ENCODE measurements at places on chromosomes 3 and 15. TPM values are rescaled to one million over a fixed set of nuclear protein-coding genes. Genes with fewer than 3 reads are reported as not detected.

DNA sequence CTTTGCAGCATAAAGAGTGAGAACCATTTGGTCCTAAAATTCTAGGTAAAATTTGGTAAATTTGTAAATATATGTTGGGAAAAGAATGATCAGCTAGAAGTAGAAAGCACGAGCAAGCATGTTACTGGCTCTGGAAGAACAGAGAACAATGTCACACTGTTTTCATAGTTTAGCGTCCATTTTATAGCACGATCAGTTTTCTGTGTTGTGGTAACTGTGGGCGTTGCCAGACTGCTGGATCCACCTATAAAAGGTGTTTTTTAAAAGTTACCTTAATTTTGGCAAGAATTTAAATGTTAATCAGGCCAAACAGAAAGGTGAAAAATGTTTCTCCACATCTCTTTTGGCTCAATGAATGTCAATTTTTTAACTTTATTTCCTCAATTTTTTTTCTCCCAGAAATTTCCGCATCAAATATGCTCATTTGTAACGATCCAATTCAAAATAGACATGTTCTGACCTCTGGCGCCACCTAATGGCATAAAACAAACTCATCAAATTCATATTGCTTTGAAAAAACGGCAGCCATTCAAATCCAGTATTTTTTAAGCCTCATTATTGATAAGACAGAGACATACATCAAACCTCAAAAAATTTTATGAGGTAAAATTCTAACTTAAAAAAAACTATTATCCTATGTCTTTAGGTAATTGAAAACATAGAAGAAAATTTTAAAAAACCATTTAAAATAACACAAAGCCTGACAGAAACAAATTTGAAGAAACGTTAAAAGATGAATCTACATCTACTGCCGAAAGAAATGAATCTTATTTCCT is 5.5 kb upstream of the GP5 start:
- H3K4me1 ChIP-seq: no peaks in the 10 kb centered on the region
- no peak overlapping the region for H3K4me3 ChIP-seq
- H3K36me3 ChIP-seq: no peaks in the 10 kb centered on the region
- H3K27ac ChIP-seq: peak overlapping the region; percentile 57
- no peaks in the 10 kb centered on the region for H3K27me3 ChIP-seq
- peak; percentile 56 for DNase-seq

DNA sequence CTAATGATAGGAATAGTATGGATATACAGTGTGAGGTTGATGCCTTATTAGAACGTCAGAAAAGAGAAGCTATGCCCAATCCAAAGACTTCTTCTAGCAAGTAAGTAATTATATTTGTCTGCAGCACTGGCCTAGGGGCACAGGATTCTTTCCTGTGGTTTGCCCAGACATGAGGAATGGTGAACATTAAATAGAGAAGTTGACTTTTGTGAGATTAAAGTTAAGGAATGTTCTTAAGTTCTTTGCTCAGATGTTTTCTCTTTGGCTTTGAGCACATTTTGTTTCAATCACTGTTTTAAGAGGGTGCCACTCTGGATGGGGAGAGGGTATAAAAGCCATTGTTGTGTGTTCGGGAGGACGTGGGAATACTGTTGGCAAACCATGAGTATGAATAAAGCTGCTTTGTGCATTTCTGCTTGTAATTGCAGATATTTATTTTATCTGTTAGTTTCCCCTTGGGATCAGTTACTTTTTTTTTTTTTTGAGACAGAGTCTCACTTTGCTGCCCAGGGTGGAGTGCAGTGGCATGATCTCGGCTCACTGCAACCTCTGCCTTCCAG is 8.3 kb downstream of the KIF23 start:
- H3K36me3 ChIP-seq: no peaks in the 10 kb centered on the region
- no peaks in the 10 kb centered on the region for H3K27me3 ChIP-seq
- no peak overlapping the region for H3K27ac ChIP-seq
- peaks cover 16% of the 10 kb centered on the region for H3K4me1 ChIP-seq
- DNase-seq: no peak

DNA sequence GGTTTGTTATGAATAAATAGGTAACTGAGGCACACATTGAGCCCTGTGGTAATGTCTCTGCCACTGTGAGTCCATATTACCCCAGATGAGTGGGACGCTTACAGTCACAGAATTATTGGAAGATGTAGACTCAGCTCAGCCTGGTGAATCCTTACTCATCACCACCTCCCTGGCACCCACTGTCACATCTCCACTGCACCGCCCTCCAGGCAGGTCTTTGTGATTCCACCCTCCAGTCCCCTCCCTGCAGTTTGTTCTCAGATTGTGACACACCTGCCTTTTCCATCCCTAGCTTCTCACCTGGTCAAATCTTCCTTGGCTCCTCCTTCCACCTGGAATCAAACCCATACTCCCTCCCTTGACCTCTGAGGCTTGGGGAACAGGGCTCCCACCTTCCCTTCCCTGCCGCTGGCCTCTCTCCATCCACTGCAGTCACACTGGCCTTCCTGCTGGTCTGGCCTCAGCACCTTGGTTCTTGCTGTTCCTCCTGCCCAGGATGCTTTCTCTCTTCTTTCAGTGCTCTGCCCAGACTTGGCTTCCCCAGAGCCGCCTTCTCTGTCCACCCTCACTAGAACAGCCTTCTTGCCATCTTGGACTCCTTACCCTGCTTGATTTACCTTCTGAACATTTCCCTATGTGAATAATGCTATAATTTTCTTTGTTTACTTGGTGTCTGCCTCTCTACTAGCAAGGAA is 9.4 kb downstream of the SLC6A20 start:
- peaks cover 10% of the 10 kb centered on the region for H3K4me1 ChIP-seq
- H3K27ac ChIP-seq: no peak overlapping the region
- DNase-seq: no peak

DNA sequence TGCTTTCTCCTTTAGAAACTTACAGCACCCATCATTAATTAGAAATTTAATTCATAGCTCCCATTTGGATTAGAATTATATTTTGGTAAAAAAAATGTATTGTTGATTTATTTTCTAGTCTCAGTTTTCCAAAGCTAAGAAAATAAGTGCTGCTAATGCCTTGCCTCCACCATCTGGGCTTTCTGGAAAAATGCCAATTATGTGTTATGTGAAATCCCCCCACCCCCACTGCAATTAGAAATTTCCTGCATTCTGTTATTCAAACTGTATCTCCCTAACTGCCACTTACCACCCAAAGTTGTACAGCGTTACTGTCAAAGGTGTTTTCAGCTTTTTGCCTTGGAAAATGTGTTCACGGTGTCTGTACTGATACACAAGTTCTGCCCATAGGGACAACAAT is 617.2 kb upstream of the UBE2E2 start:
- no peak overlapping the region for H3K4me3 ChIP-seq
- H3K27me3 ChIP-seq: no peaks in the 10 kb centered on the region
- no peaks in the 10 kb centered on the region for H3K4me1 ChIP-seq
- DNase-seq: no peak
- no peak overlapping the region for H3K27ac ChIP-seq

- H3K4me1 ChIP-seq: peaks cover 4% of the 10 kb centered on the region
- no peaks in the 10 kb centered on the region for H3K27me3 ChIP-seq
- DNase-seq: no peak
Observed at GRCh38 chr15:70264014-70264582, 166.4 kb upstream of the TLE3 start.

GRCh38 chr3:104584682-104585081 is 782.0 kb upstream of the ALCAM start:
- H3K27me3 ChIP-seq: no peaks in the 10 kb centered on the region
- no peak overlapping the region for H3K4me3 ChIP-seq
- H3K4me1 ChIP-seq: no peaks in the 10 kb centered on the region
- no peak overlapping the region for H3K27ac ChIP-seq
- no peaks in the 10 kb centered on the region for H3K36me3 ChIP-seq
- no peak for DNase-seq

The SRGAP3 gene
- 11.4 TPM for total RNA-seq

The RGMA gene
- 9.2 TPM for total RNA-seq

The UROC1 gene
- not detected for total RNA-seq

The RETNLB gene
- not detected for total RNA-seq

The ERICH6 gene
- total RNA-seq: 0.26 TPM

The EPHA6 gene
- total RNA-seq: 0.52 TPM

The IL5RA gene
- not detected for total RNA-seq

The SLC9C1 gene
- total RNA-seq: not detected

The TTLL13 gene
- not detected for total RNA-seq
